ENCODE measurements at places on chromosomes 2 and 18.

DNA sequence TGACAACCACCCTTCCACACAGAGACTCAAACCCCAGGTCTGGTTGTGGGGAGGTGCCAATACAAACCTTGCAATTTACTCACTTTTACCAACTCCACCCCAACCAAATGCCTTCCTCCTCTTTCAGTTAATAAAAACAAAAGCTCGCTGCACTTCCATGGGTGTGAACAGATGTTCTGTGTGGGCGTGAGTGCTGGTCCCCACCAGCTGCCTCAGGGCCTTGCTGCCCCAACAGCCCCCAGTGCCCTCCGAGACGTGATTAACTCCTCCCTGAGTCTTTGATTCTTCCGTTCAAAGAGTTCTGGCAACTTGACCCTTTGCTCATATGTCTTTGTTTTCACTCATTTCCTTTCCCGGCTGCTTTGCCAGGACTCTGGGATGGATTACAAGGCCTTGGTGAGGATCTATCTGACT, 258.9 kb upstream of the CXCR4 start:
- ATAC-seq: no peak

GRCh38 chr2:98710734-98711133, 20.2 kb downstream of the MGAT4A start:
- no peak for ATAC-seq

- ATAC-seq: peak; percentile 88
Measured at GRCh38 chr2:173239644-173240043, 115.0 kb upstream of the CDCA7 start.

DNA sequence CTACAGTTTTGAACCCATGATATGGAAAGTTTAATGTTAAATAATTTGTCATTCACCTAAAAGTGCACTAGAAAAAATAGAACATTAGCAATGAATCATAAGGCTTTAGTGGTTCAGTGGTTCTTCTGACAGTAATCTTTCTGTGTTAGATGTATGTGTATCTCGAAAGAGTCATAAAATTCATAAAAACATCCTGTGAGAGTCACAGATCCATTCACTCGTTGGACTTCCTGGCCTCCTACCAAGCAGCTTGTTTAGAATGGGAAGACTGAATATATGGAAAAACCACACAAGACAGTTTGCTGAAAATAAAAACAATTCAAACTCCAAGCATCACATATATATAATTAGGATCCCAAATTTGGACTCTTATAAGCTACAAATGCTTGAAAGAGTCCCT, 34.8 kb downstream of the ADNP2 start:
- ATAC-seq: no peak

DNA sequence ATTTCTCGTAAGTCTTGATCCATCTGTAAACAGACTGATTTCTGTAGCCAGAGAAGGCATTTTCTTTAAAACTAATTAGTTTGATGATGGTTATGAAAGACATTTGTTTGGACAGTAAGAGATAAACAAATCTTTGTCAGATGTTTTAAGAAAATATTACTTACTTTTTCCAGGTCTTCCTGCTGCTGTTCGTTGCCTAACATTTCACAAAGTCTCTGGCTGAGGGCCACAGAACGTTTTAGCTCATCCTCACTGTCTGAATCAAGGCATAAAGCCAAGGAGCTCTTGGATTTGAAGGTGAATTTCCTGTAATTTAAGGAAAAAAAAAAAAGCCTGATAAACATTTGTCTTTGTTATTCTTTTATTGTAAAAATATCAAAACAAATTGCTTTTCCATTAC, 57.8 kb downstream of the VIL1 start:
- ATAC-seq: no peak

GRCh38 chr2:120869730-120870466, 134.2 kb downstream of the GLI2 start:
- ATAC-seq: no peak

DNA sequence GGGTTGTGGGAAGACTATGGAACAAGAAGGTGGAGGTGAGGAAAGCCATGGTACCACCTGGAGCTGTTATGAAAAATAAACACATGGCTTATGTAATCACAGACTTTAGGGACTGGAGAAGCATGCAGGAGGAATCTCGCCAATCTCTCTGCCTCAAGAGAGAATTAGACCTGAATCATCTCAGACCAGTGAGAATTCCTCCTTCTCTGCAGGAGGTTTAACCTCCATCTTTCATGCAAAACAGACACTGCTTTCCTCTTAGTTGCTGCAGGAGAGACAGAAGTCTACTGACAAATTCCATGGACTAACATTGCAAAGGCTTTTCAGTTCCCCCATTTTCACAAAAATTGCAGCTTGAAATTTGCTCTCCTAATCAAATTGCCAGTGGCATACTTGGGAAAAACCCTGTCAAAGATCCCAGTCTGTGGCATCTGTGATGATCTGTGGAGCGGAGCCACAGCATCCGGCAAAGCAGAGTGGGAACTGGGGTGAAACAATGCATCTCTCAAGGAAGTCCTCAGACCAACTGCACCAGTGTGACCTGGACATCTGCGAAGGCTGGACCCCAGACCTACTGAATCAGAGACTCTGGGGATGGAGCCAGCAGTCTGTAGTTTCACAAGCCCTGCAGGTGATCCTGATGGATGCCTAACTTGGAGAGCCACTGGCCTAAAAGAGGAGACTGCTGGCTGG, 28.6 kb upstream of the NCKAP5 start:
- ATAC-seq: no peak

DNA sequence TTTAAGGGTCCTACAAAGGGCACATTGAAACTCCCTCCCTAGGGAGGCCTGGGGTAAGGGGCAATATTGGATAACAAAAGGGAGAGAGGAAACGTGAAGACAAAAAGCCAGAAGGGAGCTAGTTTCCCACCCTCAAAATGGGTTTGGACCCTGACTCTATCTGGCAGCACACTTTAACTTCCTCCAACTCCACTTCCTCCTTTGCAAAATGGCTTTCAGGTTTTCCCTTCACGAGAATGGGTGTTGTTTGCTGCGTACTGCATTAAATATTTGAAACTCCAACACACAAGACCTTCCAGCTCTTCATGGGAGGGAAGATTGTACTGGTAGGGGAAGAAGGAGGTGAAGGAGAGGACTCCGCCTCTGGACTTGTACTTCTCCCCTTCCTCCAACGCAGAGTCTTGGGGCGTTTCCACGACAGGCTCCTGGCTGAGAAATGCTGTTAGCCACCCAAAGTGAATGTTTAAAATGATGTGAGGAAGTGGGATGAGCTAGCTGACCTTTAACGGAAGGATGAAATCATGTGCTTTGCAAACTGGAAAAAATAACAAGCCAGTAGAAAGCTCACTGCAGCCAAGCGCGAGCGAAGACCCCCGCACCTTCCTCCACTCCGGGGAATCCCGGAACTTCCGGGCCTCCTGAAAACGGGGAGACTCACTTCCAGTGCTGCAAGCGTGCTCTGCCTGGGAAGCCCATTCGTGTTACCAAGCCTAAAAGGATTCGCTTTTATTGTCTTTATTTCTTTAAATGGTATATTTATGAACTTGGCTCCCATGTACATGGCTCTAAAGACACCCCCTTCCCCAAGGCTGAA, 85.6 kb downstream of the VIT start:
- ATAC-seq: no peak
